ENCODE measurements at places on chromosomes 3 and 15. TPM values are rescaled to one million over a fixed set of nuclear protein-coding genes. Genes with fewer than 3 reads are reported as not detected.

AEN gene
- 6.2 TPM for polyA plus RNA-seq

PARP15 gene
- polyA plus RNA-seq = not detected

CXCR6 gene
- polyA plus RNA-seq = 0.39 TPM

TMCO5A gene
- polyA plus RNA-seq = not detected

GNAT1 gene
- polyA plus RNA-seq = not detected

ACVR2B gene
- 1.2 TPM for polyA plus RNA-seq

IQSEC1 gene
- polyA plus RNA-seq = 15.1 TPM

GPR62 gene
- 0.41 TPM for polyA plus RNA-seq

RAB6B gene
- polyA plus RNA-seq = 6.6 TPM

DUOX2 gene
- 0.26 TPM for polyA plus RNA-seq

SEC62 gene
- polyA plus RNA-seq = 131 TPM

CFAP20DC gene
- polyA plus RNA-seq = 0.73 TPM

TNFAIP8L3 gene
- polyA plus RNA-seq = 2.4 TPM

KLHL24 gene
- 8.4 TPM for polyA plus RNA-seq

SLC22A13 gene
- 9.9 TPM for polyA plus RNA-seq

TGM4 gene
- not detected for polyA plus RNA-seq

GOLGA8M gene
- polyA plus RNA-seq = 0.95 TPM

All from kidney (tissue), 22 donors.